ENCODE measurements at places on chromosomes 13 and 19. TPM values are rescaled to one million over a fixed set of nuclear protein-coding genes. Genes with fewer than 3 reads are reported as not detected.

Gene C19orf85
- not detected for total RNA-seq

Gene ARRDC5
- total RNA-seq: not detected

Gene PGLYRP1
- total RNA-seq: not detected

Gene TPTE2
- not detected for total RNA-seq

Gene KLK14
- total RNA-seq: not detected

Gene CEACAM4
- total RNA-seq: not detected

Gene C19orf33
- total RNA-seq: 12.7 TPM

Gene MEIOSIN
- not detected for total RNA-seq

DNA sequence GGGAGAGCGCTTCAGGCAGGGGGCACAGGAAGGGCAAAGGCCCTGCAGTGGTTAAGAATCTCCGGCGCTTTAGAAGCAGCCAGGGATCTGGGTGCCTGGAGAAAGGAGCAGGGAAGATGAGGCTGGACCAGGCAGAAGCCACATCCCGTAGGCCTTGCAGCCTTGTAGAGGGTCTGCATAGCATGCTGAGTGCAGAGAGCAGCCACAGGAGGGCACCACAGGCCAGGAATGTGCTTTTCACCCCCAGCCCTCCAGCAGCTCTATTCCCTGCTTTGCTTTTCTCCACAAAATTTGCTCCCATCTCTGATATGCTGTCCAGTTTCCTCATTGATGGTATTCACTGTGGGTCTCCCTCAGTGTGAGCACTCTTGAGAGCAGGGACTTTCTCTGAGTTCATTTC, 5.7 kb downstream of the WDR62 start:
- H3K36me3 ChIP-seq: no peaks in the 10 kb centered on the region
- H3K27me3 ChIP-seq: no peaks in the 10 kb centered on the region
- no peak overlapping the region for H3K4me3 ChIP-seq
- DNase-seq: no peak

GRCh38 chr19:18176367-18177310, 3.0 kb downstream of the IFI30 start:
- 0 out of 2 replicates have a peak, but pooled peaks cover 4% of the 10 kb centered on the region for H3K4me1 ChIP-seq
- H3K27me3 ChIP-seq: no peaks in the 10 kb centered on the region
- no peak overlapping the region for H3K27ac ChIP-seq
- no peaks in the 10 kb centered on the region for H3K36me3 ChIP-seq

GRCh38 chr19:4302243-4302640, at the start of gene TMIGD2:
Gene TMIGD2 (minus strand): TSS chr19:4302389. CDS start chr19:4302385, 4 bp downstream.
- no peaks in the 10 kb centered on the region for H3K4me1 ChIP-seq
- no peaks in the 10 kb centered on the region for H3K36me3 ChIP-seq
- no peak within 1 kb of the TSS for H3K4me3 ChIP-seq
- DNase-seq: no peak
- no peaks in the 10 kb centered on the region for H3K27me3 ChIP-seq

DNA sequence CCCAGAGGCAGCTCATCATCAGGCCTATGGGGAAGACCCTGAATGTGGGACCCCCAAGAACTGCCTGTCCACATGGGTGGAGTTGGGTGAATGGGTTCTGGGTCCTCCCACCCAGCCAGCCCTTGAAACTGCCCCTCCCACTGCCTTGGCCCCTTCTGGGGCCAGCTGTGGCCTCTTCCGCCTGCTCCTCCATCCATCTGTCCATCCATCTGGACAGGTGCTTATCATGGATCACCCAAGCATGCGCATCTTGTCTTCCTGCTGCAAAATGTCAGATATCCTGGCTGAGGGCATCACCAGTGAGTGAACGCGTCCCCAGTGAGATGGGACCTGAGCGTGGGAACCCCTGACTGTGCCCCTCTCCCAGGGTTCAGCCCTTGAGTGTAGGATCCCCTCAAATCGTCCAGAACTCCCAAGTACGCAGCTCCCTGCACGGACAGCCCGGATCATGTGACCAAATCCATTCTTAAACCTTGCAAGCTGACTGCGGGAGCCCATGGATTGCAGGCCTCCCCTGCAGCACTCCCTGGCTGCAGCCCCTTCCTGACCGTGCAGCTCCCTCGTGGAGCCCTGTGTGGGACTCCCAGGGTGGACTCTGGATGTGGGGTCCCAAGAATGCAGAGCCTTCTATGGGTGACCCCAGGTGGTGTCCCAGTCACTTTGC, 2.0 kb downstream of the STXBP2 start:
- H3K4me3 ChIP-seq: no peak overlapping the region
- H3K27ac ChIP-seq: no peak overlapping the region
- no peaks in the 10 kb centered on the region for H3K27me3 ChIP-seq
- peaks cover 7% of the 10 kb centered on the region for H3K4me1 ChIP-seq
- DNase-seq: no peak
- peaks cover 2% of the 10 kb centered on the region for H3K36me3 ChIP-seq

DNA sequence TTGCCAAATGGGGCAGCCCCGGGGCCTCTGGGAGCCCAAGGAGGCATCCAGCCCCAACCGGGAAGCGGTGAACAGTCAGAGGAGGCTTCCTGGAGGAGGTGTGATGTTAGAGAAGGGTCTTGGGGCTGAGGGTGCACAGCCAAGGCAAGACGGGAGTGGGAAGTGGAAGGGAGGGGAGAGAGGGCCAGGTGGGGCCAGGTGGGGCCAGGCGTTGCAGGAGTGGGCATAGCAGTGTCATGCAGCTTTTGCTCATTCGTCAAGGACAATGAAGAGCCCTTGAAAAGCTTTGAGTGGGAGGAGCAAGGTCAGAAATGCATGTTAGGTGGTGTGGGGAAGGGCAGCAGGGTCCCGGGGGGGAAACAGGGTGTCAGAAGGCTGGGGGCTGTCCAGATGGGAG, 1.8 kb downstream of the FBN3 start:
- no peaks in the 10 kb centered on the region for H3K27me3 ChIP-seq
- H3K36me3 ChIP-seq: no peaks in the 10 kb centered on the region

DNA sequence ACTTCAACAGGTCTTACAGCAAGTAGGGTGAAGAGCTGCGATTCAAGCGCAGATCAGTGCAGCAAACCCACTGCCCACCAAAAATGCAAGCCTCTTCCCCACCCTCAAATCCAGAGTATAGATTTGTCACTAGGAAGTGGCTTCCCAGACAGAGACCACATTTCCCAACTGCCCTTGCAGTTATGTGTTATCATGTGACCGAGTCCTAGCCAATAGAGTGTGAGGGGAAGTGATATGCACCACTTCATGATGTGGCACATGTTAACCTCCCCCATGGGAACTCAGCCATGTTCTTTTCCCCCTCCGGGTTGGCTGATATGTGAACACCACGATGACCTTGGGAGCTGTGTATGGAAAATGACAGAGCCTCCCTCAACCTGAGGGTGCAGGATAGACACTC, 50.8 kb downstream of the MBD3L2B start:
- no peaks in the 10 kb centered on the region for H3K36me3 ChIP-seq
- DNase-seq: peak; percentile 34
- no peak overlapping the region for H3K4me3 ChIP-seq
- H3K27me3 ChIP-seq: no peaks in the 10 kb centered on the region
- H3K27ac ChIP-seq: no peak overlapping the region

GRCh38 chr19:57572415-57572947, 6.2 kb downstream of the ZNF416 start:
- no peaks in the 10 kb centered on the region for H3K4me1 ChIP-seq
- DNase-seq: no peak
- no peak overlapping the region for H3K4me3 ChIP-seq
- H3K36me3 ChIP-seq: peaks cover 20% of the 10 kb centered on the region

DNA sequence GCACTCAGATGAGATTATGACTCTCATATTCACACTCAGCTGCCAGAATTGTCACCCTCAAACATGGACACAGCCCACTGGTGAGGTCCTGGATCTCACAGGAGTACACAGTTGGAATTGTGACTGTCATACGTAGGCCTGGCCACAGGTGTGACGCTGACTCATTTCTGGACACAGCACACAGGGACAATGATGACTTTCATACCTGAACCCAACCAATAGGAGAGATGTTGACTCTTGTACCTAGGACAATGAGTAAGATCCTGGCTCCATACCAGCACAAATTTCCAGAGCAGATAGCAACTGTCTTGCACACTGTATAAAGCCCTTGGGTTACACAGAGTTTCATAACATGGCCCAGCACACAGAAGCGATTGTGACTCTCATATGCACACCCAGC, 46.4 kb downstream of the ZNF85 start:
- H3K36me3 ChIP-seq: no peaks in the 10 kb centered on the region
- no peak overlapping the region for H3K4me3 ChIP-seq
- H3K27ac ChIP-seq: no peak overlapping the region
- no peak for DNase-seq
- no peaks in the 10 kb centered on the region for H3K4me1 ChIP-seq

GRCh38 chr13:55887561-55887960, 1253.2 kb upstream of the PRR20A start:
- no peaks in the 10 kb centered on the region for H3K27me3 ChIP-seq
- no peak overlapping the region for H3K4me3 ChIP-seq
- no peak overlapping the region for H3K27ac ChIP-seq
- H3K4me1 ChIP-seq: no peaks in the 10 kb centered on the region

DNA sequence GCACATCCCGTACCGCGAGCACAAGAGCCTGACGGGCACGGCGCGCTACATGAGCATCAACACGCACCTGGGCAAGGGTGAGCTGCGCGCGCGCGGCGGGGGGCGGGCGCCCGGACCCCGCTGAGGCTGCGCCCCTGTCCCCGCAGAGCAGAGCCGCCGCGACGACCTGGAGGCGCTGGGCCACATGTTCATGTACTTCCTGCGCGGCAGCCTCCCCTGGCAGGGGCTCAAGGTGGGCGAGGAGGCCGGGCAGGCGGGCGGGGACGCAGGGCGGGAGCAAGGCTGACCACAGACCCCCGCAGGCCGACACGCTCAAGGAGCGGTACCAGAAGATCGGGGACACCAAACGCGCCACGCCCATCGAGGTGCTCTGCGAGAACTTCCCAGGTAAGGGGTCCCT, 36.5 kb downstream of the BTBD2 start:
- no peaks in the 10 kb centered on the region for H3K4me1 ChIP-seq
- H3K36me3 ChIP-seq: no peaks in the 10 kb centered on the region
- no peaks in the 10 kb centered on the region for H3K27me3 ChIP-seq
- no peak for DNase-seq
- no peak overlapping the region for H3K27ac ChIP-seq
- H3K4me3 ChIP-seq: no peak overlapping the region

GRCh38 chr13:28716511-28716910, 2.3 kb downstream of the SLC46A3 start:
- no peak overlapping the region for H3K27ac ChIP-seq
- peaks cover 4% of the 10 kb centered on the region for H3K4me1 ChIP-seq
- H3K36me3 ChIP-seq: no peaks in the 10 kb centered on the region
- no peak overlapping the region for H3K4me3 ChIP-seq
- DNase-seq: peak; percentile 3

DNA sequence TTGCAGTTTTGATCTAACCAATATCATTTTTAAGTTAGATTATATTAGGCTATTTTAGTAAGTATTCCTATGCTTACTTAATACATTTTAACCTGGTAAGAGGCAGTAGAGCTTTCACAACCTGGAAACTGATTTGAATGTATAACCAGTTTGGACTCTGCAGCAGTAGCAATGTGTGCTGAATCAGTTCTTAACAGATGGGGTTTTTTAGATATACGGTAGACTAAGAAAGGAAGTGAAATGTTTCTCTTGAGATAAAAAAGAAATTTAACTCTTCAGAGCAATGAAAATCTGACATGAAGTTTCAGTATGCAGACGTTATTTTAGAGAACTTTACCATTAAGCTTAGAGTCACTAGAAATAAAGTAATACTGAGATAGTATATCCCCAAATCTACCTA, 2.7 kb downstream of the NBEA start:
- H3K4me3 ChIP-seq: no peak overlapping the region
- H3K27me3 ChIP-seq: 0 out of 2 replicates have a peak, but pooled peaks cover 2% of the 10 kb centered on the region
- 0 out of 2 replicates have a peak, but pooled peaks cover 3% of the 10 kb centered on the region for H3K4me1 ChIP-seq
- no peak for DNase-seq

GRCh38 chr19:2282062-2282861, at the start of gene PEAK3:
Gene PEAK3 (minus strand): TSS chr19:2282175. CDS start chr19:2280931, 1,244 bp downstream.
- no peaks in the 10 kb centered on the region for H3K27me3 ChIP-seq
- H3K4me3 ChIP-seq: no peak within 1 kb of the TSS
- peak within 1 kb of the TSS; percentile 22 for H3K27ac ChIP-seq
- H3K4me1 ChIP-seq: peaks cover 7% of the 10 kb centered on the region
- no peaks in the 10 kb centered on the region for H3K36me3 ChIP-seq
- DNase-seq: no peak

- no peak overlapping the region for H3K4me3 ChIP-seq
- no peak overlapping the region for H3K27ac ChIP-seq
- peak; percentile 71 for DNase-seq
Observed at GRCh38 chr13:110116072-110116487, 190.9 kb downstream of the COL4A1 start.

- no peak for DNase-seq
- no peaks in the 10 kb centered on the region for H3K36me3 ChIP-seq
- no peak overlapping the region for H3K4me3 ChIP-seq
- no peak overlapping the region for H3K27ac ChIP-seq
- H3K4me1 ChIP-seq: peaks cover 15% of the 10 kb centered on the region
Observed at GRCh38 chr19:1472231-1473084, 6.6 kb downstream of the C19orf25 start.

- H3K27me3 ChIP-seq: no peaks in the 10 kb centered on the region
- no peak overlapping the region for H3K4me3 ChIP-seq
- DNase-seq: no peak
- peaks cover 17% of the 10 kb centered on the region for H3K4me1 ChIP-seq
- H3K36me3 ChIP-seq: no peaks in the 10 kb centered on the region
Observed at GRCh38 chr19:1882089-1882785, 3.1 kb downstream of the ABHD17A start.

DNA sequence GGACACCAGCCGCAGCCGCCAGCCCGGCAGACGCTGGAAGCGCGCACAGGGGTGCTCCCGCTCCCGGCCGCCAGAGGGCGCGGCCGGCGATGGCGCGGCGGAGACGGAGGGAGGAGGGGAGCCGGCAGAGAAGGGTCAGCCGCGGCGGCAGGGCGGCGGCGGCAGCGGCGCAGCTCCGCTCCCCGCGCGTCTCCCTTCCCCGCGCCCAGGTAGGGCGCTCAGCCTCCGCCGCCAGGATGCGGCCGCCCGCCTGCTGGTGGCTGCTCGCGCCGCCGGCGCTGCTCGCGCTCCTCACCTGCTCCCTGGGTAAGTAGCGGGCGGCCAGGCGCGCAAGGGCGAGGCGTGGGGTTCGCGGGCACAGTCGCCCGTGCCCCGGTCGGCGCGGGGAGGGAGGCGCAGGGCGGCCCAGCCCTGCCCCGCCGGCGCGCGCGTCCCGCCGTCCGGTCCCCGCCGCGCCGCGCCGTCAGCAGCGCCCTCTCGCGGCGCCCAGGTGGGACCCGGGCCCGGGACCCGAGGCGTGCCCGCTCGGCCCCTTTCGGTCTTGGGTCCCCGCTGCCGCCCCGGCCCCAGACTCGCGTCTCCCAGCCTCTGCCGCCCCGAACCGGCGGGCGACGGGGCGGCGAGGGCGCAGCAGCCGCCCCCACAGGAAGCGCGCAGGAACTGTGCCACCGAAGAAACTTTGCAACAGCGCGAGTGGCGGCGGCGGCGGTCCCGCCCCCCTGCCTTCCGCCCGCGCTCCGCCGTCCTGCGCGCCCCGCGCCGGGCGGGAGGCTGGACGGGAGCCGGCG, at the start of gene B3GLCT:
TSS of gene B3GLCT (plus strand) at position 127 of the 788 bp plus-strand sequence. CDS start at position 237, 110 bp downstream.
- no peaks in the 10 kb centered on the region for H3K36me3 ChIP-seq
- H3K27ac ChIP-seq: peak within 1 kb of the TSS; percentile 63
- H3K4me1 ChIP-seq: peaks cover 6% of the 10 kb centered on the region
- peak; percentile 94 for DNase-seq
- H3K27me3 ChIP-seq: no peaks in the 10 kb centered on the region

GRCh38 chr19:48329167-48329891, 4.0 kb downstream of the EMP3 start:
- H3K4me1 ChIP-seq: peaks cover 14% of the 10 kb centered on the region
- peak overlapping the region; percentile 87 for H3K27ac ChIP-seq
- H3K36me3 ChIP-seq: no peaks in the 10 kb centered on the region

All from Caco-2 (cell line).